Fibroblast of skin of abdomen (primary cell): ENCODE measurements at places on chromosomes 6 and 20.
A peak's percentile ranks its signal among the peaks of the same experiment; 100 is the strongest.

DNA sequence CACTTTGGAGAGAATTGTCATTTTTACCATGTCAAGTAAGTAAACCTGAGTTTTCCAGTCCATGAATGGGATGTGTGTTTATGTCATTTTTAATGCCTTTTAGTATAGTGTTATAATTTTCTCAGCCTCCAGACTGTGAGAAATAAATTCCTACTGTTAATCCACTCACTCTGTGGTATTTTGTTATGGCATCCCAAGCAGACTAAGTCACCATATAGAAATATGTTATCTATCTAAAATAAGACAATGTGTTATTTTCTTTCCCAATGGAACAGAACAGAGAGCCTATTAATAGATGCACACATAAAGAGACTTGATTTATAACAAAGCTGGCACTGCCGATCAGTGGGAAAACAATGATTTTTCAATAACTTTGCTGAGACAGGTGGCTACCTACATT lies 70.2 kb upstream of the SLC4A11 start:
- no peak for DNase-seq

DNA sequence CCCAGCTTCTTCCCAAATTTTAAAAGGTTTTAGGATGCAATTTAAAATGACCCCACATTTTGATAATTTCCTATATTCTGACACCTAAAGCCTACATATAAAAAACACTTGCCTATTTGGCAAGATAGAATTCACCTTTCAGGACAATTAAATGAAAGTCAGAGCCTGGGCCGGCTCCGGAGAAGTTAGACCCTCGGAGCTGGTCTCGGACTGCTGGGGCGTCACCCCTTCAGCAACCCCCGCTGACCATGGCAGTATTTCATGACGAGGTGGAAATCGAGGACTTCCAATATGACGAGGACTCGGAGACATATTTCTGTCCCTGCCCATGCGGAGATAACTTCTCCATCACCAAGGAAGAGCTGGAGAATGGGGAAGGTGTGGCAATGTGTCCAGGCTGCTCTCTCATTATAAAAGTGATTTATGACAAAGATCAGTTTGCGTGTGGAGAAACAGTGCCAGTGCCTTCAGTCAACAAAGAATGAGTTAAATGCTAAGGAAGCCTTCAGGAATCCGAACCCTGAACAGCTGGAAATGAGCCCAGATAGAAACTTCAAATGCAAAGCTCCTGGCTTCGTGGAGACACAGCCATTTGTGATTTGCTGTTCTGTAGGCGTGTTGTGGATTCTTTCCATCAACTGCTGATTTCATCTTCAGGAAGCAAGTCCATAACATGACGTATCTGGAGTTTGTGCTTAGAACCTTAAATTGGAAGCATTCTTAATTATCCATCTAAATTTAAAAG lies 16.0 kb downstream of the TCFL5 start:
- DNase-seq: peak; percentile 81

DNA sequence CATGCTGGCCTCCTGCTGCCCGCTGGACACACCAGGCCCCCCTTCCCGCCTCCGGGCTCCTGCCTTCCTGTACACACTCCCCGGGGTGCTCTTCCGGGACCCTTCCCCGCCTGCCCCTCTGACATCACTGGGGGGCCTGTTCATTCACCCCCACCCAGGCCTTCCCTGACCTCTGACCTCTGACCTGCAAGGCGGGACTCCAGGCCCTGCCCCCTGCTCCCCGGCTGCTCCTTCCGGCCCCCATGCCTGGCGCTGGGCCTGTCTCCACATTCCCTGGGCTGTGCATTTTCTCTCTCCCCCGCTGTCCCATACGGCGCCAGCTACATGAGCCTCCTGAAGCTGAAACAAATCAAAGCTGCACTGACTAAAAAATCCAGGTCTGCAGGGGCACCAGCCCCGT lies 71.6 kb upstream of the GATA5 start:
- no peak for DNase-seq

DNA sequence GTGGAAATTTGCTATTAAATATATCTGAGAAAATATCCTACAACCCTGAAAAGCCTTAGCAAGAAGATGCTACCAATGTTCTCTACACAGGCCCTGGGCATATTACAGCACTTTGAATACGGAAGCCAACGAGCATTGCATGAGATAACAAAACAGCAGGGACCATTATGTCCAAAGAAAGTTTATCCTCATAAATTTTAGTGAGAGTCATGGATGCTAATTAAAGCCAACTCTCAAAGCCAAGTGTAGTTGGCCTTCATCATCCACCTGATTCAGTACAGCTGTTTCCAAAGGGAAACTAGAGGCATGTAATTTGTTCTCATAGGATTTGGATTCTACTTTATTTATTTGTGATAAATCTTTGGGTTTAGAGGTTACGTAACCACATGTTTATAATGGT lies 564.8 kb downstream of the RFPL4B start:
- peak; percentile 66 for DNase-seq

DNA sequence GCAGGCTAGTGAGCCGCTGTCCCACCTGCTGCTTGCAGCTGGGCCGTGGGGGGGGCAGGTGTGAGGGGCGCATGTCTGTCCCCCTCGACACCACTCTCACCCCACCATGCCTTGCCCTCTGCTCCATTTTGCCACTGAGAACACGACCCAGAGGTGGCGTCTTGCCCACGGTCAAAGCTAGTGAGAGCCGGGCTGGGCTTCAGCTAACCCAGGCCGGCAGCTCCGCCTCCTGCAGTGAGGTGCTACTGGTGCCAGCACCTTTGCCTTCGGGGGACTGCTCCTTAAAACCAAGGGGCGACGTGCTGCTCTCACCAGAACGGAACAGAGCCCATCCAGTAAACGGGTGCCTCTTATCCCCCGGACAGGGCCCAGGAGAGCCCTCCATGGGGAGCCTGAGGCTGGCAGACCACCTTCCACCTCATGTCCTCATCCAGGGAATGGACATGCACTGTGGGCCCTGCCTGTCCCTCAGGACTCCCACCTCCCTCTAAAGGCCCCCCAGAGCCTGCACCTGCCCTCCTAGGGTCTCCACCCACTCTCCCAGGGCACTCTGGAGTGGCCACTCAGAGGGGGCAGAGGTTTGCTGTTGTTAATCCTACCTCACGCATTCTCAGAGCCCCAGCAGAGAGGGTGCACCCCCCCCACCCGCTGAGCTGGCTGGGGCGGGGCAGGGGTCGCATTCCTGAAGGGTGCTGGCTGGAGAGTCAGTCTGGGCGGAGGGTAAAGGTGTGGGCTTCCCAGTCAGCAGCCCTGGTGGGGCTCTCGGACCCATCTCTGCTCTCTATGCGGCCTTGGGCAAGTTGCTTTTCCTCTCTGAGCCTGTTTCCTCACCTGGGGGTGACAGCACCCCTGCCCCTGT lies 2.9 kb downstream of the RBBP8NL start:
- DNase-seq: no peak

GRCh38 chr6:35016502-35017321 lies 124.4 kb downstream of the TCP11 start:
- DNase-seq: peak; percentile 78

DNA sequence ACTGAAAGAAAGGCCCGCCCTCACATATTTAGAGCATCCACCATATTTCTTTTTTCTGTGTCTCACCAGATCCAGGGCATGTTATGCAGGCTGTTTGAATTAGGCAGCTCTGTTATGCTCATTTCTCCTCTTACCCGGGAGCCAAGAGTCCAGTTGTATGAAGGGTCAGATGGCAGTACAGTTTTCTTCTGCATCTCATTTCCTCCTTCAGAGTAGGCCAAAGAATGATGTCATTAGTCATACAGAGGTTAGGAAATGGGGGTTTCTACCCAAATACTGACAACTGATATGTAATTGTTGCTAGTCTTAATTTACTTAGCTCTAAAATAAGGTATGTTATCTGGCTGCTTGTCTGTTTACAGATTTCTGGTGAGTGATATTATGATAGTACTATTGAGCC lies 130.8 kb downstream of the SOBP start:
- DNase-seq: no peak

GRCh38 chr20:33650753-33651561 lies 11.2 kb upstream of the C20orf144 start:
- DNase-seq: no peak

GRCh38 chr6:7239590-7239948 lies 73.4 kb downstream of the SSR1 start:
- DNase-seq: no peak

GRCh38 chr6:159130846-159131245 lies 38.4 kb upstream of the FNDC1 start:
- DNase-seq: no peak

DNA sequence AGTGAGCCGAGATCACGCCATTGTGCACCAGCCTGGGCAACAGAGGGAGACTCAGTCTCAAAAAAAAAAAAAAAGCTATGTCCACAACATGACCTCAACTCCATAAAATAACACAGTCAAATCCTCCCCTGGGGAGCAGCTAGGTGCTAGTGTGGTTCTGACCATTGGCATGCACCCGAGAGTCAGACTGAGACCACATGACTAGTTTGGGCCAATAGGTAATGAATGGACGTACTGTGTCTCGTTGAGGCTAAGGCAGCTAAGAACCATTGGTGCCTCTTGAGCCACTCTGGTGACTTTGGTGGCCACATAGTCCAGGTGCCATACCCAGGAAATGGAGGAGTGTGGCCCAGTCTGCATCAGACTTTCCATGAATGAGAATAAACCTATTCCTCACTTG lies 40.3 kb downstream of the ATP9A start:
- DNase-seq: no peak

- no peak for DNase-seq
Measured at GRCh38 chr6:16857969-16858592, 96.8 kb upstream of the ATXN1 start.

DNA sequence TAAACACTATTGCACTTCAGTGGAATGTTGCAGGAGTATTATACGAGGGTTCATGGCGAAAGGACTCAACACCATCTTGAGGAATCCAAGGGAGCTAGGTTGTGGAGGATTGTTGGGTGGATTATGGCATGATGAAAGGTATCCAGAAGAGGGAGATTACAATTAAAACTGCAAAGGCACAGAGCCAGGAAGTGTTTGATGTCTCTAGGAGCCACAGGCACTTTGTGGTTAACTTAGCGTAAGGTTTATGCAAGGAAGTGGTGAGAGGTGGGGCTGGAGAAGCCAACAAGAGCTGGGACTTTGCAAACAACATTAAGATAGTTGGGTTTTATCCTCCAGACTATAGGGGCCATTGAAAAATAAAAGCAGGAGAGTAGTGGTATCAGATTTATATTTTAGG lies 86.6 kb upstream of the TPD52L1 start:
- DNase-seq: peak; percentile 59

DNA sequence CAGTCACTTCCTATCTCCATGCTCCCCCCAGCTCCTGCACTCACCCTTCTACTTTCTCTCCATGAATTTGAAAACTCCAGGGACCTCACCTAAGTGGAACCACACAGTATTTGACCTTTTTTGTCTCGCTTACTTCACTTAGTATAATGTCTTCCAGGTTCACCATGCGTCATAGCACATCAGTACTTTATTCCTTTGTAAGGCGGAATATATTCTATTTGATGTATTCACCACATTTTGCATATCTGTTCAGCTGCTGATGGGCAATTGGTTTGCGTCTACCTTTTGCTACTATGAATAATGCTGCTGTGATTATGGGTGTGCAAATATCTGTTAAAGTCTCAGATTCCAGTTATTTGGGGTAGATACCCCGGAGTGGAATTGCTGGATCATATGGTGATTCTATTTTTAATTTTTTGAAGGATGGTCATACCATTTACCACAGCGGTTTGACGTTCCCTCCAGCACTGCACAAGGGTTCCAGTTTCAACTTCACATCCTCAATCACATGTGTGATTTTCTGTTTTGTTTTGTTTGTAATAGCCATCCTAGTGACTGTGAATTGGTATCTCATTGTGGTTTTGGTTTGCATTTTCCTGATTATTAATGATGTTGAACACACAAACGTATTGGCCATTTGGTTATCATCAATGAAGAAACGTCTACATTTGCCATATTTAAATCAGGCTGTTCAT lies 20.3 kb upstream of the SYNDIG1 start:
- DNase-seq: no peak
